Naive thymus-derived CD8-positive, alpha-beta T cell (primary cell): ENCODE measurements at places on chromosomes 11 and 22. TPM values are rescaled to one million over a fixed set of nuclear protein-coding genes. Genes with fewer than 3 reads are reported as not detected.

MAJIN gene
- total RNA-seq: 1.9 TPM

DNA sequence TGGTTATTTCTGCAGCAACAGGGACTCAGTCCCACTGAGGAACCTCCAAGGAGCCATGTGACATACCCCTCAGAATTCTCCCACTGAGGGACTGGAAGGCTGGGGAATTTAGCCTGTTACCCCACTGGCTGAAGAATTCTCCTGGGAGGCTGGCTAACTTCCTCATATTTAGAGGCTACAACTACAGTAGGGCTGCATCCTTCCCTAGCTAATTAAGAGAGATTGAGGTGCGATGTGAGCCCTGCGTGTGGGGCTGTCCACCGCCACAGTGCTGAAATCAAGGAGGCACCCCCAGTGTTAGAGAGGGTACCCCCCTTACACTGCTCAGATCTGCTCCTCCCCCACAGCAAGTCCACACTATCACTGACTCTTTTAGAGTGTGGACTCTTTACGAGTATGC lies 21.1 kb downstream of the EIF3F start:
- H3K27ac ChIP-seq: no peak overlapping the region
- H3K27me3 ChIP-seq: peaks cover 8% of the 10 kb centered on the region
- DNase-seq: no peak

DNA sequence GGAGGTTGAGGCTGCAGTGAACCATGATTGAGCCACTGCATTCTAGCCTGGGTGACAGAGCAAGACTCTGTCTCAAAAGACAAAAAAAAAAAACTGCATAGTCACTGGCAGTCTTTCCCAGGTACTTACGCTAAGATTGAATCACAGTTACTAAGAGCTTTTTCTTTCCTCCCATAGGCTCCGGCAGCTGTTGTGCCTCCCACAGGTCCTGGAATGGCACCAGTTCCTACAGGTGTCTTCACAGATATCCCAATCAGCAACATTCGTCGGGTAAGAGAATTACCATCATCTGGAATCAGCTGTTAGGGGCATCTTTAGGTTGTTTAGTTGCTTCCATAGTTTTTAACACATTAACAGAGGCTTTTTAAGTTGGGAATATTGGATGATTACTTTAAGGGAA lies 19.8 kb downstream of the DLAT start:
- peaks cover 43% of the 10 kb centered on the region for H3K36me3 ChIP-seq
- no peak overlapping the region for H3K4me3 ChIP-seq
- H3K27ac ChIP-seq: no peak overlapping the region
- no peak for DNase-seq
- peaks cover 11% of the 10 kb centered on the region for H3K4me1 ChIP-seq

GRCh38 chr11:19995145-19995544 lies 165.1 kb downstream of the DBX1 start:
- H3K36me3 ChIP-seq: no peaks in the 10 kb centered on the region
- H3K27me3 ChIP-seq: peaks cover 3% of the 10 kb centered on the region
- no peaks in the 10 kb centered on the region for H3K4me1 ChIP-seq
- no peak overlapping the region for H3K4me3 ChIP-seq
- no peak for DNase-seq

- no peaks in the 10 kb centered on the region for H3K27me3 ChIP-seq
- no peaks in the 10 kb centered on the region for H3K4me1 ChIP-seq
- no peak overlapping the region for H3K27ac ChIP-seq
- no peak for DNase-seq
Measured at GRCh38 chr11:94800414-94800813, 32.3 kb downstream of the AMOTL1 start.
